HCT116 (cell line): ENCODE measurements at places on chromosomes 13 and 19. TPM values are rescaled to one million over a fixed set of nuclear protein-coding genes. Genes with fewer than 3 reads are reported as not detected.

GRCh38 chr19:7994114-7994513, 11.3 kb downstream of the ELAVL1 start:
- no peaks in the 10 kb centered on the region for H3K27me3 ChIP-seq
- no peak overlapping the region for H3K27ac ChIP-seq
- peaks cover 31% of the 10 kb centered on the region; the same call in 1 of the 2 replicates for H3K36me3 ChIP-seq
- DNase-seq = no peak

The CEACAM7 gene
- total RNA-seq = not detected

The SWSAP1 gene
- total RNA-seq = 2.5 TPM

GRCh38 chr13:41994696-41995095, 33.8 kb upstream of the VWA8 start:
- no peaks in the 10 kb centered on the region for H3K36me3 ChIP-seq
- no peak for DNase-seq
- no peak overlapping the region for H3K27ac ChIP-seq
- H3K4me3 ChIP-seq = no peak overlapping the region
- no peaks in the 10 kb centered on the region for H3K27me3 ChIP-seq

The PROZ gene
- not detected for total RNA-seq

- H3K4me3 ChIP-seq = no peak overlapping the region
- no peaks in the 10 kb centered on the region for H3K4me1 ChIP-seq
- H3K27ac ChIP-seq = no peak overlapping the region
Observed at GRCh38 chr19:56223481-56223880, 21.4 kb downstream of the ZSCAN5C start.

The VSIG10L gene
- total RNA-seq = 4.6 TPM

- DNase-seq = no peak
- no peak overlapping the region for H3K27ac ChIP-seq
- no peak overlapping the region for H3K4me3 ChIP-seq
- H3K36me3 ChIP-seq = no peaks in the 10 kb centered on the region
Observed at GRCh38 chr13:21232196-21232595, 55.7 kb downstream of the MRPL57 start.

- no peaks in the 10 kb centered on the region for H3K27me3 ChIP-seq
- no peaks in the 10 kb centered on the region for H3K4me1 ChIP-seq
- no peak overlapping the region for H3K27ac ChIP-seq
- DNase-seq = no peak
- no peak overlapping the region for H3K4me3 ChIP-seq
Observed at GRCh38 chr19:32890841-32891240, 21.3 kb upstream of the SLC7A9 start.

GRCh38 chr19:42287827-42288107, 14.2 kb upstream of the PRR19 start:
- DNase-seq = no peak
- no peaks in the 10 kb centered on the region for H3K27me3 ChIP-seq
- peaks cover 46% of the 10 kb centered on the region for H3K4me1 ChIP-seq
- no peak overlapping the region for H3K27ac ChIP-seq
- no peak overlapping the region for H3K4me3 ChIP-seq

GRCh38 chr19:40335855-40336600, 12.2 kb downstream of the C19orf47 start:
- H3K27me3 ChIP-seq = no peaks in the 10 kb centered on the region
- DNase-seq = no peak
- H3K36me3 ChIP-seq = peaks cover 26% of the 10 kb centered on the region
- H3K4me1 ChIP-seq = no peaks in the 10 kb centered on the region

The IQCN gene
- total RNA-seq = 4.8 TPM

- peak overlapping the region; percentile 79 for H3K4me3 ChIP-seq
- no peaks in the 10 kb centered on the region for H3K27me3 ChIP-seq
- H3K27ac ChIP-seq = peak overlapping the region; percentile 71
- peaks cover 23% of the 10 kb centered on the region for H3K4me1 ChIP-seq
- no peak for DNase-seq
Observed at GRCh38 chr19:51687791-51688670, 5.1 kb upstream of the SPACA6 start.

The ADGRE1 gene
- not detected for total RNA-seq

The C3 gene
- 7.0 TPM for total RNA-seq

DNA sequence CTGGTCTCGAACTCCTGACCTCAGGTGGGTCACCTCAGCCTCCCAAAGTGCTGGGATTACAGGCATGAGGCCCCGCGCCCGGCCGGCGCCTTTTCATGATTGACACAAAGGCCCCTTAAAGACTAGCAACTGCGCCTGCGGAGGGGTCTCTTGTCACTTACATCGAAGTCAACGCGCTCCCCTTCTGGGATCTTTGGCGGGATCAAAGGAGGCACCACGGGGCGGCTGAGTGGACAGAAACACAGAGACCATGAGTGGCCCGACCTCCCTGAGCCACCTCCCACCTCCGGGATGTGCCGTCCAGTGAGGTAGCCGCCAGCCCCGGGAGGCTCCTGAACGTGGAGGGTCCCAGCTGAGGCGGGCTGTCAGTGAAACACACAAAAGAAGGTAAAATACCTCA, 7.3 kb downstream of the TNNT1 start:
- no peak for DNase-seq
- no peak overlapping the region for H3K4me3 ChIP-seq
- H3K4me1 ChIP-seq = peaks cover 26% of the 10 kb centered on the region
- no peaks in the 10 kb centered on the region for H3K36me3 ChIP-seq
- H3K27me3 ChIP-seq = no peaks in the 10 kb centered on the region

DNA sequence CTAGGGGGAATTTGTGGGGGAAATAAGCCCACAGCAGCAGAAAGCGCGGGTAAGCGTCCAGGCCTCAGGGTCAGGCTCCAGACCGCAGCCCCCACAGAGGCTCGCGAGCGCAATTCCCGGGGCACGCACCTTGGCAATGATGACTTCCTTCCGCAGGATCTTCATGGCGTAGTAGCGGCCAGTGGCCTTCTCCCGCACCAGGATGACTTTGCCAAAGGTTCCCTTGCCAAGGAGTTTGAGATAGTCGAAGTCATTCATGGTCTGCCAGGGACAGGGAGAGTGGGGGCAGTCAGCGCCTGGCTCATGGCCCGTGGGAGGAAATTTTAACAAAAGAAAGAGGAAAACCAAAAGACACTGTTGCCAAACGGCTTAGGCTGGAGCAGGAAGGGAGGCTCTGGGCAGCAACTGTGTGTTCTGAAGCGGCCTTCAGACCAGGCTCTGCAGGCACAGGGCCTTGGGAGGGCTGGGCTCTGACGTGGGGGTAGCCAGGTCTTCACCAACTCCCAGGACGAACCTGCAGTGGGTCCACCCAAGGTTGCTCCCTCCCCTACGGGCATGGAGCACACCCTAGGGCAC, 15.4 kb upstream of the CCNP start:
- no peaks in the 10 kb centered on the region for H3K4me1 ChIP-seq
- H3K27me3 ChIP-seq = no peaks in the 10 kb centered on the region
- no peak overlapping the region for H3K4me3 ChIP-seq
- H3K27ac ChIP-seq = no peak overlapping the region

- H3K27me3 ChIP-seq = peaks cover 7% of the 10 kb centered on the region; the same call in 1 of the 2 replicates
- no peak overlapping the region for H3K4me3 ChIP-seq
- H3K4me1 ChIP-seq = peaks cover 8% of the 10 kb centered on the region; the same call in 1 of the 2 replicates
Observed at GRCh38 chr19:30225676-30226463, 146.3 kb upstream of the ZNF536 start.

GRCh38 chr19:294946-295686, 3.9 kb upstream of the PLPP2 start:
- H3K4me3 ChIP-seq = no peak overlapping the region
- H3K36me3 ChIP-seq = no peaks in the 10 kb centered on the region
- H3K4me1 ChIP-seq = peaks cover 10% of the 10 kb centered on the region
- no peak for DNase-seq
- H3K27me3 ChIP-seq = no peaks in the 10 kb centered on the region

GRCh38 chr19:45501730-45502014, 3.4 kb downstream of the PPM1N start:
- H3K36me3 ChIP-seq = no peaks in the 10 kb centered on the region
- H3K27me3 ChIP-seq = no peaks in the 10 kb centered on the region
- H3K4me3 ChIP-seq = no peak overlapping the region
- H3K27ac ChIP-seq = no peak overlapping the region

The ONECUT3 gene
- 22.1 TPM for total RNA-seq

DNA sequence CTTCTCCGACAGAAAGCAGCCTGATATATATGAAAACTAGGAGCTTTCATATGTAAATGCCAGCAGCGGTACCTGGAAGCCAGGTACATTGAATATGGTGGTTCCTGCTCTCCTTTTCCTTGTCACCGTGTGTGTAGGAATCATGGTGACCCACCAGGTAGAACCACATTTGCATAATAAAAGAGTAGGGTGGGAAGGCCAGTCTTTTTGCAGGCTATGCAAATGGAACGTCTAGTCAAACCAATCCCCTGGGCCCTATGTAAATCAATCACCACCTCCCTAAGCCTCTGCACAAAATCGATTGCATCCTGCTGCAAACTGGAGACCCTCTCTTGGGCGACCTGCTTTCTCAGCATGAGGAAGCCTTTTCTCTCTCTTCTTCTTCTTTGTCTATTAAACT, 22.2 kb upstream of the ZNF181 start:
- H3K4me1 ChIP-seq = no peaks in the 10 kb centered on the region
- no peak for DNase-seq
- H3K4me3 ChIP-seq = no peak overlapping the region
- no peak overlapping the region for H3K27ac ChIP-seq

GRCh38 chr13:107907065-107907805, 308.1 kb downstream of the LIG4 start:
- no peaks in the 10 kb centered on the region for H3K36me3 ChIP-seq
- no peak for DNase-seq
- H3K27me3 ChIP-seq = no peaks in the 10 kb centered on the region
- no peak overlapping the region for H3K4me3 ChIP-seq
- no peaks in the 10 kb centered on the region for H3K4me1 ChIP-seq

- H3K36me3 ChIP-seq = no peaks in the 10 kb centered on the region
- H3K4me3 ChIP-seq = no peak overlapping the region
- peaks cover 4% of the 10 kb centered on the region; the same call in 1 of the 2 replicates for H3K27me3 ChIP-seq
Observed at GRCh38 chr13:45723798-45724197, 21.7 kb downstream of the CBY2 start.

The NLRP4 gene
- 0.52 TPM for total RNA-seq

- H3K4me1 ChIP-seq = no peaks in the 10 kb centered on the region
- no peak overlapping the region for H3K4me3 ChIP-seq
- DNase-seq = no peak
- no peaks in the 10 kb centered on the region for H3K27me3 ChIP-seq
- H3K36me3 ChIP-seq = no peaks in the 10 kb centered on the region
Observed at GRCh38 chr13:24709186-24709913, 29.1 kb downstream of the ATP12A start.

- peaks cover 61% of the 10 kb centered on the region for H3K4me1 ChIP-seq
- H3K4me3 ChIP-seq = no peak overlapping the region
- DNase-seq = no peak
- H3K27me3 ChIP-seq = no peaks in the 10 kb centered on the region
Observed at GRCh38 chr19:10246511-10246910, 5.5 kb upstream of the MRPL4 start.

GRCh38 chr13:48687249-48687648, 33.5 kb downstream of the CYSLTR2 start:
- H3K4me1 ChIP-seq = no peaks in the 10 kb centered on the region
- no peak overlapping the region for H3K4me3 ChIP-seq

The NANOS3 gene
- total RNA-seq = not detected

The IGFL1 gene
- total RNA-seq = not detected

The POU2F2 gene
- total RNA-seq = 0.89 TPM

- H3K4me3 ChIP-seq = no peak overlapping the region
- no peaks in the 10 kb centered on the region for H3K4me1 ChIP-seq
- peaks cover 5% of the 10 kb centered on the region; the same call in 1 of the 2 replicates for H3K36me3 ChIP-seq
- no peaks in the 10 kb centered on the region for H3K27me3 ChIP-seq
Observed at GRCh38 chr19:7910321-7911161, 4.1 kb upstream of the TGFBR3L start.

The NECTIN2 gene
- total RNA-seq = 96.3 TPM

- H3K36me3 ChIP-seq = no peaks in the 10 kb centered on the region
- DNase-seq = no peak
- H3K27ac ChIP-seq = no peak overlapping the region
- no peak overlapping the region for H3K4me3 ChIP-seq
- H3K27me3 ChIP-seq = no peaks in the 10 kb centered on the region
- no peaks in the 10 kb centered on the region for H3K4me1 ChIP-seq
Observed at GRCh38 chr13:28322256-28322905, 172.5 kb downstream of the FLT1 start.

GRCh38 chr13:25578526-25578925, 206.8 kb downstream of the ATP8A2 start:
- H3K4me3 ChIP-seq = no peak overlapping the region
- no peaks in the 10 kb centered on the region for H3K4me1 ChIP-seq
- DNase-seq = no peak
- H3K27me3 ChIP-seq = peaks cover 53% of the 10 kb centered on the region
- H3K27ac ChIP-seq = no peak overlapping the region

The IGFL3 gene
- total RNA-seq = not detected

The SH2D3A gene
- 75.7 TPM for total RNA-seq

The FBXO27 gene
- total RNA-seq = 16.4 TPM

The SUPT5H gene
- total RNA-seq = 120 TPM

GRCh38 chr19:17136021-17136420, 60.4 kb downstream of the MYO9B start:
- H3K27ac ChIP-seq = peak overlapping the region; percentile 86
- H3K4me3 ChIP-seq = peak overlapping the region; percentile 38
- DNase-seq = no peak
- H3K27me3 ChIP-seq = no peaks in the 10 kb centered on the region
- no peaks in the 10 kb centered on the region for H3K36me3 ChIP-seq
- H3K4me1 ChIP-seq = peaks cover 36% of the 10 kb centered on the region

The ZNF878 gene
- total RNA-seq = not detected

The TSSK6 gene
- total RNA-seq = 4.1 TPM

The VSTM1 gene
- total RNA-seq = not detected

GRCh38 chr13:111950697-111951096, 116.3 kb upstream of the SOX1 start:
- H3K27me3 ChIP-seq = peaks cover 3% of the 10 kb centered on the region; the same call in 1 of the 2 replicates
- no peak overlapping the region for H3K27ac ChIP-seq
- no peak overlapping the region for H3K4me3 ChIP-seq
- peaks cover 10% of the 10 kb centered on the region for H3K4me1 ChIP-seq

The TPGS1 gene
- total RNA-seq = 19.1 TPM

The SIAH3 gene
- total RNA-seq = not detected

DNA sequence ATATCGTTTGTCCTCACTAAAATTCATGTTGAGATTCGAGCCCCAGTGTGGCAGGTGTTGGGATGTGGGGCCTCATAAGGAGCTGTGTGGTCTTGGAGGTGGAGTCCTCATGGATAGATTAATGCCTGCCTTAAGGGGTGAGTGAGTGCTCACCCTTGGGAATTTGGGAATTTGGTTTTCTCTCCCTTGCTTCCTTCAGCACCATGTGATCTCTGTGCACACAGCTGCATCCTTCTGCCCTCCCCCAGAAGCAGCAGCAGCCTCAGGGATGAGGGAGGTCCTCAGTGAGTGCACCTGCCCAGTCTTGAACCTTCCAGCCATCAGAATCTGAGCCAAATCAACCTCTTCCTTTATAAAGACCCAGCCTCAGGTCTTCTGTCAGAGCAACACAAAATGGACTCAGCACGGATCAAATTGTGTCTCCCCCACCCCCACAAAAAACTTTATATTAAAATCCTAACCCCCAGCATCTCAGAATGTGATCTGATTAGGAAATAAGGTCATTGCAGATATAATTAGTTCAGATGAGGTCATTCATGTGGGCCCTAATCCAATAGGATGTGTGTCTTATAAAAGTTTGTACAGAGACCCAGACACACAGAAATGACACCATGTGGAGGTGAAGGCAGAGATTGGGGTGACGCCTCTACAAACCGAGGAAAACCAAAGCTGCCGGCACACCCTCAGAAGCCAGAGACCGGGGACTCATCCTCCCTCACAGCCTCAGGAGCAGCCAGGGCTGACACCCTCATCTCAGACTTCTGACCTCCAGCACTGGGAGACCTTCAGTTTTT, 12.9 kb downstream of the CYTH2 start:
- H3K4me1 ChIP-seq = peaks cover 40% of the 10 kb centered on the region
- H3K27me3 ChIP-seq = no peaks in the 10 kb centered on the region
- DNase-seq = no peak
- 0 out of 2 replicates have a peak, but pooled peaks cover 2% of the 10 kb centered on the region for H3K36me3 ChIP-seq
- H3K27ac ChIP-seq = no peak overlapping the region; the same call in 1 of the 2 replicates
